ENCODE measurements at places on chromosomes 3 and 15.
A peak's percentile ranks its signal among the peaks of the same experiment; 100 is the strongest.

GRCh38 chr3:61687206-61687605, 125.8 kb downstream of the PTPRG start:
- DNase-seq, result no peak

DNA sequence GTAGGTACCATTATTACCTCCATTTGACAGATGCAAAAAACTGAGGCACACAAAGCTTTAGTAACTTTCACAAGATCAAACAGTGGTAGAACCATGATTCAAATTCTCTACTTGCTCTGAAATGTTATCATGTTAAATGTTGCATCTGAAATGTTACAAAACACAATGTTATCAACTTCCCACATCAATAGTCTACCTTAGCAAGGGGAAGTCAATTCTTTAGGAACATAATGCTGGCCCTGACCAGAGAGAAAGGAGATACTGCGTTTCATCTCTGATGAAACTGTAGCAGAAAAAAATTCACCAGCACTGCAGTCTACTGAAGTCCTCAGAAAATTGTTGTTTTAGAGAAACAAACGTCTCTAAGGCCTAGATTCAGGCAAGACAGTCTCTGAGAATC, 174.1 kb downstream of the SATB1 start:
- DNase-seq, result no peak

DNA sequence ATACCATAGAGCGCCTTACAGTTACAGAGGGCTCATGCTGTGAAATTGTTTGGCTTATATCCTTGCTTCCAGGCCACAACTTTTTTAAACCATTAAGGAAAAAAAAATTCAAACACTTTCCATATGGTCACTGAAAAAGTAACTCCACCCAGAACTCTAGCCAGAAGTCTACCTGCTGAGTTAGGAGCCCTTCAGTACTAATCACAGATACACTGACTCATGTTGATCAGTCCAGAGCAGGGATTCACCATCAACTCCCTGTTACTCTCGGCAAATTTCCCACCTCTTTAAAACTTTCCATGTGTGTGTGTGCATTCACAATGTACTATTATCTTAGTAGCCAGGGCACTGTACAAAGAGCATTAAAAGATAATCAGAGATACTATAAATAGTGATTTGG, 372.8 kb downstream of the MAGI1 start:
- DNase-seq, result no peak

DNA sequence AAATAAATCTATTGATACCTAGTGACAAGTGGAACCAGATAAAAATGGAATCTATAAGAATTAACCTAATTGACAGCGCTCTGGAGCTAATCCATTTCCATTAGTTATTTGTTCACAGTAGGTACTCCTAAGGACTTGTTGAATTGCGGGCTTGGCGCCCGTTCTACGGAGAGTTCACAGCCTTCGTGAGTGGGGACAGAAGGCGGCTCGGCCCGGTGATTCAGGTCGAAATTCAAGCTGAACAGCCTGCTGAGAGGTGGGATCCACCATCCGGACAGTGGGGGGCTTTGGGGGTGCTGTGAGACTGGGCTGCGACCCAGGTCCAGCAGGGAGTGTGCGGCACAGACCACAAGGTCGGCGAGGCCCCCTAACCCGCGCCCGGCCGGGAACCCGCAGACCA, 779 bp upstream of the CTNNB1 start:
- no peak for DNase-seq

- no peak for DNase-seq
These were observed 18.4 kb downstream of the ITGA11 start for GRCh38 chr15:68413363-68414205.

DNA sequence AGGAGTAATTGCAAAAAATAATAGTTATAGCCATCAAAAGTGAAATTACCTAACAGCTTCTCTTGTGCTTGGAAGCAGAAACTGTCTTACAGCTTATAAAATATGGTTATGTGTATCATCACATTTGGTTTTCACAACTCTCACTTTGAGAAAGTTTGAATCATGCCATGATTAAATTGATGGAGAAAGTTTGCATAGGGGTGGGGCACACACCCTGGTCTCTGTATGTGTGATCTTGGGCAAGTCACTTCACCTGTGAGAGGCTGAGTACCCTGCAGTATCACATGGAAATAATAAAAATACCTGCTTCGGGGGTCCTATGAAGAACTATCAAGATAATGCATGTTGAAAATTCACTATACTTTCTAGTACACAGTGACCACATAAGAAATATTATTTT, 471.4 kb downstream of the RAP2B start:
- no peak for DNase-seq

GRCh38 chr15:80503319-80503952, 99.3 kb downstream of the ARNT2 start:
- DNase-seq, result no peak

DNA sequence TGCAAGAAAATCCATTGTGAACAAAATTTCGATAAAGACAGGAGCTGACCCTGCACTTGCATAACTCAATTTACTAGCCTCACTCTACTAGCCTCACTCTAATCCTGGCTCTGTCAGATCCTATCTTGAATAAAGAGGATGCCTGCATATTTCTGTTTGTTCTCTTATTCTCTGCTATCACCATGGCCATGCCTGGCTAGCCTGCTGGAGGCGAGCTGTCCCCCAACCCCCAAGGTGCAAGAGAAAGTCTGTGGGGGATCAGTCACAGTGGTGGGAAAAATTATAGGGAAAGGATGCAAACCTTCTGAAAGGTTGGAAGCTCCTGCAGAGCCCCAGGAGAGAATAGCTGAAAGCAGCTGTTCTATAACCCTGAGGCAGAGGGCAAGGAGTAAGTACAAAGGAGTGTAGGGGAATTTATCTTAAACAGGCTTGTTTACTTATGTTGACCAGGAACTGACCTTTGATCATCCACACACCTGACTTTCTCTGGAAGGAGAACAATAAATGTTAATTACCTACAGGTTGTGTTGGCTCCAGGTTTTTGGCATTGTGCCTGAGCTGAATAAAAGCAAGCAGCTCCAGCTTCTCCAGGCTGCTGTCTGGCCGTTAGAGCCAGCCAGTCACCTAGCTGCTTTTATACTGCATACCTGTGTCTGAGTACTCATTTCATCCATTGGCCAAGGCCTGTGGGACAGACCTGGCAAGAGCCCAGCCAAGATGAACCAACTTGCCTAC, 137.7 kb upstream of the RASGRP1 start:
- DNase-seq, result peak; percentile 56

DNA sequence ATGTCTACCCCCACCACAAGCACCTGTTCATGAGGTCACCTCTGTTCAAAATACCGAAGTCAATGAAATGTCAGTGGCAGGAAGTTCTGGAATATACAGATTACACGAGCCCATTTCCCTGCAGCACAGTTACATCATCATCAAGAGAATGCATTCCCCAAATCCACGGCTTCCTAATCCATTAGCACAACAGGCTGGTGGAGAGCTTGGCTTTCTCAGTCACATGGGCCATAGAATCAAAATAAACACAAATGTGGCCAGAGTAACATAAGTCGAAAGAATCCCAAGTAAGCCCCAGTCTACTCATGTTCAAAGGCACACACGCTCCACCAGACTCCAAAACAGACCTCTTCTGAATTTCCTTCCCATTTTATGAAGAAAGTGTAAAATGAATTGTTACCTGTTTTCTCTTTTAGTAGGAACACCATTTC, 419.3 kb downstream of the MAGI1 start:
- DNase-seq, result no peak

- no peak for DNase-seq
These were observed 7.9 kb upstream of the ISG20 start for GRCh38 chr15:88630798-88631463.

DNA sequence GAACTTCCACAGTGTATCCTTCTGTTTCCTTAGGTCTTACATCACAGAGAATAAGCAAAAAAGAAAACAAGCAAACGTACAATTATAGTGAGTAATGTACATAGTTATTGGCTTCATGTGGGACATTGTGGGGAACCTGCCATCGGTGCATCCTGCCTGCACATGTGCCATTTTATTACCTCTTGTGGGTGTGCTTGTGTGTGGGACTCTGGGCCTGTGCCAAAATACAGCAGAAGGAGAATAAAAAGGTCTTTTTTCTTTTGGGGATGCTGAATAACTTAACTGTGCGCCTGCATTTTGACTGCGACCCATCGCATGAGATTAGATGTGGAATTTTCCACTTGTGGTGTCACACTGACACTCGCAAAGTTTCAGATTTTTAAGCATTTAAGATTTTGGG, 169.6 kb upstream of the DCBLD2 start:
- DNase-seq, result no peak

GRCh38 chr15:38997841-38998240, 433.2 kb upstream of the RASGRP1 start:
- no peak for DNase-seq

GRCh38 chr15:89781055-89781454, 4.9 kb downstream of the MESP2 start:
- DNase-seq, result peak; percentile 31

- DNase-seq, result no peak
These were observed 1710.1 kb downstream of the SI start for GRCh38 chr3:163368168-163368567.

DNA sequence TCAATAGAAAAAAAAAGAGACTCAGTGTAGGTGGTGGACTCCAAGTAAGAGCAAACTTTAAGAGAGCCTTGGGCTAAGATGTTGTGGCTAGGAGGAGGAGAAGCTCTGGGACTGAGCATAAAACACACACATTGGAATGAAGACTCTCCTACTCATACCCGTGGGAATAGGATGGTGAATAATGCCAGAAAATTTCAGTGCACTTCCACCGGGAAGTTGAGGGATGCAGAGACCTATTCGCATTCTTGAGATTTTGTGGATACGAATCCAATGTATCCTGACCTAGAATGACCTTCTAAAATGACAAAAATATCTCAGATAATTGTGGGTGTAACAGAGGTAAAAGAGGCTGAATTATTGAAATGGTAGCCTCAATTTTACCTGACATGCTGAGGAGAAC, 388.7 kb upstream of the SGO1 start:
- no peak for DNase-seq

DNA sequence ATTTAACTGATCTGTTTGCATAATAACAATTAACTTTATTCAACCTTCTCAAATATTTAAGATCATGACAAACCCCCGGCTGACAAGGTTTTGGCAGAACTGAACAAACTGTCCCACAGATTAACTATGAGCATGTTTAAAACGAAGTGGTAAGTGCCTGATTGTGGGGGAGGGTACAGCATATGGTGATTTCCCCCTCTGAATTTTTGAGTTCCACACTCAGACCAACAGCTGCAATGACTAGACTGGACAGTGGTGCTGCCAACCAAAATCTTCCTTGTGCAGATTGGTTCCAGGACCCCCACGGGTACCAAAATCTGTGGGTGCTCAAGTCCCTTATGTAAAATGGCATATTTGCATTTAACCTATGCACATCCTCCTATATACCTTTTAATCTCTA, 449.5 kb downstream of the SHQ1 start:
- no peak for DNase-seq

GRCh38 chr15:65916664-65917406, 47.5 kb downstream of the RAB11A start:
- DNase-seq, result peak; percentile 60

DNA sequence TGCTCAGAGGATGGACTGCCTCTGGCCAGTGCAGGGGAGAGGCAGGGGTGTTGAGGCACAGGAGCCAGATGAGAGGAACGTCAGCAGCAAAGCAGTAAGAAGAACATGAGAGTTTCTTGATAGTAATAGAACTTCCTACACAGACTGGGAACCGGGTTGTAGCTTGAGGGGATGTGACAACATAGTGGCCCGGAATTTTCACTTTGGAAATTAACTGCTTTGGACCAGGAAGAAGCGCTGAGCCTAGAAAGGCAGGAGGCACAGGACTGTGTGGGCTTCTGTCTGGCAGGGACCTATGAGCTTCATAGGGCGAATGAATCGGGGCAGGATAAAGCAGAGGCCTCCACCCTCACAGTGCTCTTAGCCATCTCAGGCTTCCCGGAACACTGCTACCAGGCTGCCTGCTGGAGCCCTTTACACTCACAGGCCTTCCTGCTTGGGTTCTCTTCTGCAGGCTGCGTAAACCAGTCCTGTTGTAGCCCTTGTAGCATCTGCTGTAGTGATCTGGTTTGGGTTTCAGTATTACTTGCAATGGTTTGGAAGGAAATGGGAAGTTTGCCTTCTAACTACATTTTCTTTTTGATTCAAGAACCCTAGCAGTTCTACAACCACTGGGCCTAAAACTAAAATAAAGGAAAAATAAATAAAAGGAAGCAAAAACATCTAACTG, 3.3 kb upstream of the ADPGK start:
- no peak for DNase-seq

- no peak for DNase-seq
These were observed 30.1 kb downstream of the KBTBD8 start for GRCh38 chr3:67028001-67028784.

DNA sequence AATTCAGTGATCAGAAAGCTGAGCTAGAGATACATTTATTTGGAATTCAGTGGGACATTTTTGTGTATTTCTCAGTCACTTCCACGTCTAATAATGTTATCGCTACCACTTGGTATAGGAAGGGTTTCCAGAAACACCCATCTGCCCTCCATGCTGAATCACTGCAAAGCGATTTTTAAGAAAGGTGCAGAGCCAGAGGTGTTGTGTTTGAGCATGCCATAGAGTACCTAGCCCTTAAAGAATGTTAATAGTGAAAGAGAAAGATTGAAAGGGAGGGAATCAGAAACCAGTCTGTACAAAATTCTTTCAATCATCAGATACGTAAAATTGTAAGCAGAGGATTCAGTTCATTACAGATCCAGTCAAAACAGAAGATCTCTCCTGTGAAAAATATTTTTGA, 80.1 kb upstream of the ARL6 start:
- DNase-seq, result no peak

Measured in Caki2 (cell line).